ENCODE measurements at places on chromosomes 5 and 9.

DNA sequence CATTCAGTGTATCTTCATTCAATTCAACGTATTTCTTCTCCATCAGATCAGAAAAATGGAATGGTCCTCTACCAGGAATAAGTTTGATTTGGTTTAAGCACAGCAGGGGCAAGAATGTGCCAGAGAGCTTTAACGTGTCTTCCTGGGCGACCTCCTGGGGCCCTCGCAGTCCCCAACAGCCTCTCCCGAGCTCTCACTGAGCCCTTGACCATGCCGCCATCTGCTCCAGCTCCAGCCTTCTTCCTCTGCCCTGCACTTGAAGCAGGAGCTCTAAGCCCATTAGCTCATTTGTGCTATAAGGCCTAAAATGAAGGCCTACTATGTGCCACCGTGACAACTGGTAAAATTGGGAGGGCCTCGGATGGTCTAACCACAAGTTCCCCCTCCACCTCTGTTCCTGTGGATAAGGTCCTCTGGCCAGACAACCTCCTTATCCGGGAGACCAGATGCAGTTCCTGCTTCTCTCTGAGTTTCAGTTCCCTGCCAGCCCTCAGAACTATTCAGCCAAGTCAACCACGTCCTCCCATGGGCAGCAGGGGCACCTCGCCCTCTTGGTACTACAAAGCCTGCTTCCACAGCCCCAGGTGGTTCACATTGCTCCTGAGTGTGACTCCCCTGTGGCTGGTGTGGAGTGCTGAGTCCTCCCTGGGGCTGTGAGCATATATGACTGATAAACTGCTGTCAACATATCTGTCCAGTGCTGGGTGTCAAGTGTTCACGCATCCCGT, 35.8 kb downstream of the C5orf15 start:
- no peak for DNase-seq

DNA sequence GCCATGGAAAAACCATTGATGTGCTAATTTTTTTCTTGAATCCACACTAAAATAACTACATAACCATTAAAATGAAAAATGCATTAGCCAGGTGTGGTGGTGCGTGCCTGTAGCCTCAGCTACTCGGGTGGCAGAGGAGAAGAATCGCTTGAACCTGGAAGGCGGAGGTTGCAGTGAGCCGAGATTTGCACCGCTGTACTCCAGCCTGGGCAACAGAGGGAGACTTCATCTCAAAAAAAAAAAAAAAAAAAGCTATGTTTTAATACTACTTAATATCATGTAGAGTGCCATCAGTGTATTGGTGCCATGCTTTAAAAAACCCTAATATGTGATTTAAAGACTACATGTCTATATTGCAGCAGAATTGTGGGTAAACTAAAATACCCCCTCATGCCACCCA, 58.9 kb downstream of the NDFIP1 start:
- no peak for DNase-seq

GRCh38 chr5:125668884-125669283, 754.3 kb upstream of the GRAMD2B start:
- DNase-seq = no peak

DNA sequence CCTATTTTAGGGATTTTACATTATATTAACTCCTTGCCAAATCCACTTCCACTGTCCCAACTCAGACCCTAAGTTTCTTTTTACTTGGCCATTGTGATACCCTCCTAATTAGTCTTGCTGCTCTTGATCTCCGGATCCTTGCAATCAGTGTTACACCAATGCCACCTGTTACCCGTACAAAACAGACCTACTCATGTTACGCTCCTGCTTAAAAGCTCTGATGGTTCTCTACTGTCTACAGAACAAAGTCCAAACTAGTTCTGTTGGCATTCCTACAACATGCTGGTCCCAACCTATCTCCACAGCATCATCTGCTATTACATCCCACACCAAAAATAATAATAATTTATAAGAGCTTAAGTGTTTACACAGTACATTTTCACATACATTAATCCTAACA, 9.8 kb downstream of the ECPAS start:
- DNase-seq = no peak

- no peak for DNase-seq
These were observed 49.8 kb downstream of the CERT1 start for GRCh38 chr5:75461679-75462078.

GRCh38 chr9:132116583-132116982, 36.9 kb upstream of the MED27 start:
- no peak for DNase-seq

- no peak for DNase-seq
These were observed 36.4 kb upstream of the RAPGEF6 start for GRCh38 chr5:131671409-131671808.

DNA sequence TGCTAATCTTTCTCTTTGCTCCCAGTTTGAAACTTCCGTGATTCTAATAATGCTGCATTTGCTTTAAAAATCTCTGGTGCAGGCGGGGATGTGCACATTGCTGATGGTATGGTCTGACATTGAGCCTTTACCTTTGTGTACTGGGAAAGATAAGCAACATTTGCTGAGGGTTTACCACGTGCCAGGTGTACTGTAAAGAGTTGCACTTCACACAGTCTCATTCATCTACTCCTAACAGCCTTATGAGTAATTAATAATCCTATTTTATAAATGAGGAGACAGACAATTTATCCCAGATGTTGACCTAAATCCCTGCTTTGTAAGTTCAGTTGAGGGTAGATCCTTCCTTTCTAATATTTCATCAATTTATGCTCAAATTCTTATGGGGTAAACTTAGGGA, 726 bp upstream of the ADGRV1 start:
- DNase-seq = no peak

DNA sequence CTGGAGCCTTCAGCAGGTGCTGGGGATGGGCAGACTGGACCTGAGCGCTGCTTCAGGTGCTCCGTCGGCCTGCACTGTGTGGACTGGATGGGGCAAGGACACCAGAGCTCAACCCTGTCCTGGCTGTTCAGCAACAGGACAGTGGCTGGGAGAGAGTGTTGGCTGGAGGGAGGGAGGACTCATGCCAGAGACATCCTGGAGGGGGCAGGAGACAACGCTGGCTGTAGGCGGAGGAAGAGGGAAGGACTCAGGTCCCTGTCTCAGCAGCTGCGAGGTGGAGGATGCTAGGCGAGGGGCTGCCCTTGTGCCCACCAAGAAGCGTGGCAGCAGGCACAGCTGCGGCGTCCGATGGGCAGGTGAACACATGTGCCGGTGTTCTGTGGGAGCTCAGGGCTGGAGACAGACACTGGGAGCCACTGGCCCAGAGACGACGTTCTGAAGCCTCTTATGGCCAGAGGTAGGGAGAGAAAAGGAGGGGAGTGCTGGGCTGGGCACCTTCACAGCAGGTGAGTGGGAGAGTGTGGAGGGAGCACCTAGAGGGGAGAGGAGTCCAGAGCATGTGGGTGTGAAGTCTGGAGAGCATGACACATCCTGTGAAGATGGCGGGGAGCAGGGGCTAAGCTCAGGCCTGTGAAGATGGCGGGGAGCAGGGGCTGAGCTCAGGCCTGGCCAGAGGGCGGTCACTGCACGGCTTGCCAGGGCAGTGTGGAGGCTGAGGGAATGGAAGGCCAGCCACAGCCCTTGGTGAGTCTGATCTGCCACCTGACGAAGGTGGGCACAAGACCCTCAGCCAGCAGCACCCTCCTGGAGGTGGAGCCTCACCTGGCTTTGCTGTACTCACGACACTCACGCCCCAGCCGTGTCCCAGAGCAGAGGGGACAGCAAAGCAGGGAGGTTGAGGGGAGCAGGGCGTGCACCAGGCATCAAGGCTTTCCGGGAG, 79.1 kb upstream of the FCN1 start:
- no peak for DNase-seq

GRCh38 chr5:157369507-157369906, 90.5 kb upstream of the NIPAL4 start:
- no peak for DNase-seq

GRCh38 chr5:92758552-92758951, 822.5 kb downstream of the NR2F1-AS1 start:
- DNase-seq = no peak

Measured in amniotic stem cell (primary cell).